ENCODE measurements at places on chromosomes 1 and 21.

- no peak for DNase-seq
Measured at GRCh38 chr1:45084562-45084961, 72.5 kb downstream of the UROD start.

- DNase-seq: no peak
Measured at GRCh38 chr1:44029260-44029910, 1.9 kb downstream of the SLC6A9 start.

DNA sequence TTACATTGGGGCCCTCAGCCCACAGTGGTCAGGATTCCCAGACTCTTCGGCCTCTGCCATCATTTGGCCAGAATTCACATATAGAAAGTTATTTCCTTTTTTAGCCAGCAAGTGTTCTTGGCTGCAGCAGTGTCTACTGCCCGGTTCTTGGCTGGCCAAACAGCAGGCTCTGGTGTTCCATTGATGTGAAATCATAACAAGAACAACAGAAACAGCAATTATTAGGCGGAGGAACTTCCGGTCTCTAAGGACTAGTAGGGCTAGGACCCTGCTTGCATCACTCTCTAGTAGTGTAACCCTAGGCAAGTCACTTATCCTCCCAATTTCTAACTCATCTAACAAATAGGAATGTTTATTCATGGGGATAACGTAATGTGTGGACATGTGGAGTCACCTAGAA, 8.7 kb upstream of the GJA5 start:
- no peak for DNase-seq

DNA sequence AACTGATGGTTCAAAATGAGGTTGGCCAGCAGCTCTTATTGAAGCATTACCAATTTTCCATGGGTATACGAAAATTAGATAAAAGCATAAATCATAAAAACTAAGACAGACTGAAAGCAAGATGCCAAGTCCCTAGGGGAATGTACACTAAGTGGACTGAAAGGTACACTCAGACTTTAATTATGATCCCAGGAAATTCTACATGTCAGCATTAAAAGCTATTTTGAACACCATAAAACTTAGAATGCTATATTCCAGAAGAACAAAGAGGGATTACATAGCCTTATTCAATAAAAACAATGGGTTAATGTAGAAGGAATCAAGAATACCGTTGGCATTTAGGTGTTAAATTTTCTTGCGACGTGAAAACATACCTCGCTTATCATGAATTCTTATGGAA, 558.5 kb downstream of the LRRIQ3 start:
- DNase-seq: no peak

DNA sequence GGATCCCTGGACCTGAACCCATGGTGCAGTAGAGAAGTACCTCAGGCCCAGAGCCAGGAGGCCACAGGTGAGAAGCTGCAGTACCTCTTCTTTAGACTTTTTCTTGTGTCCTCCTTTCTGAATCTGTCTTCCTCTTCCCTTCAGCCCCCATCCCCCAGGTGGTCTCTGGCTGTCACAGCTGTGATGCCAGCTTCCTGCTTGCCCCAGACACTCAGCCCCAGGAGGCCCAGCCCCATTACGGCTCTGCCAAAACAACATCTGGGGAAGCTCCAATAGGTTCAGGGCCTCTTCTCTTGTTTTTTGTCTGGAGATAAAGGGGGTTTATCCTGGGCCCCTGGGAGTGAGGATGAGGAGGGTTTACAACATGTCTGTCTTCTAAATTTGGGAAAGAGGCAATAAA, 9.5 kb upstream of the BTG2 start:
- no peak for DNase-seq

- no peak for DNase-seq
Measured at GRCh38 chr1:175984057-175984812, 222.9 kb downstream of the COP1 start.

GRCh38 chr21:45835301-45836267, 146.0 kb upstream of the COL6A1 start:
- no peak for DNase-seq

- DNase-seq: no peak
Measured at GRCh38 chr1:244960904-244961303, 96.6 kb upstream of the HNRNPU start.

GRCh38 chr1:30321246-30321910, 402.0 kb downstream of the MATN1 start:
- DNase-seq: no peak

DNA sequence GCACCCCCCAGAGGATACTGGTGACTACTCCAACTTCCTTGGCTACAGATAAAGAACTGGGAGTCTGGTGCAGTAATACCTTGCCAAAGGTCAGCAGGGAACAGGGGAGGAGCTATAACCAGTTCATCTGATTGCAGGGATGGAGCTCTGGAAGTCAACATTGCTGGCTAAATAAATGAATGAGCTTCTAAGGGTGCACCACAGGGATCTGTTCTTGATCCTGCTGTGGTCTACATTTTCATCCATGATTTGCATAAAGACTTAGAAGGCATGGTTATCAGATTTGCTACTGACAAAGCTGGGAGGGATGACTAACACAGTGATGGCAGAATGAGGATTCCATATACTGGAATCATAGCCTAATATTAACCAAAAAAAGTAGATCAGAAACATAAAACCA, 18.3 kb downstream of the PLEKHA6 start:
- DNase-seq: no peak

DNA sequence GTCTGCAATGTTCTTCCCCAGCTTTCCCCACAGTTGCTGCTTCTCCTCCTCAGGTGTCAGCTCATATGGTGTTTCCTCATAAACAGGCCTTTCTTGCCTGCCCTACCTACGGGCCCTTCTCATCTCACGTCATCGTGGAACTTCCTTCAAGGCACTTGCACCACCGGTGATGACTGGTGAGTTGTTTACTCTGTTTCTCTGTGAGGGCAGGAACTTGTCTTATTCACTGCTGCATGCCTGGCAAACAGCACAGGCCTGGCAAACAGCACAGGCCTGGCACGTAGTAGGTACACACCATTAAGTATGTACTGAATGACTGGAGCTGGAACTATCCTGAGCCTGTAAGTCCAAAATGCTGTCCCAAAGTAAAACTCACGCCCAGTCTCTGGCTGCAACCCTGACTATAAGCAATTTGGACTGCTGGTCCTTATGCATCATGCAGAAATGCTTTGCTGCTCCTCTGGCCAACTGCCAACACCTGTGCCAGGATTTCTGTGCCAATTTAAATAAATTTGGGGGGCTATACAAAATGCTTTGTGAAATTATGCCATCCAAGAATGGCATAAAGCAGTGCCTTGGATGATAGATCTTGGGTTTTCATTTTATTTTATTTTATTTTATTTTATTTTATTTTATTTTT, 25.7 kb downstream of the STK40 start:
- DNase-seq: no peak

- DNase-seq: no peak
Measured at GRCh38 chr1:27959792-27960603, at the start of gene XKR8. Gene XKR8, plus strand, starts transcription at chr1:27959973. Its CDS starts 97 bp downstream, at chr1:27960070.

DNA sequence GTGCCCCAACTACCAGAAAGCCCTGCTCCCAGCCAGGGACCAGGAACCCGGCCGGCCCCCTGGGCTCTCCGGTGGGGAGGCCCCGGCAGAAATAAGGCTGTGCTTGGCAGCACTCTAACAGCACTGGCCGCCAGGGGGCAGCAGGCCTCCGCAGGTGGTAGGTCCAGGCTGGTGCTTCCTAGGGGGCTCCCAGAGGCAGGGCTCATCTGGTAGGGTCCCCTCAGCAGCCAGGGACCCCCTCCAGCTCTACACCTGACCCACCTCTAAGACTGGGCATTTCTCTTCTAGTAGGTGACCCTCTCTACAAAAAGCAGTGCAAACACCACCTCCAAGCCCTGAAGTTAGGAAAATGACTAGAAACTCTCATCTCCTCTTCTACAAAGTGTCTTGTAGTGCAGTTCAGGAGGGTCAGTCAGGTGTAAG, 85.6 kb downstream of the STUM start:
- DNase-seq: no peak

- DNase-seq: peak; percentile 64
Measured at GRCh38 chr1:59549903-59550302, 253.0 kb downstream of the FGGY start.

DNA sequence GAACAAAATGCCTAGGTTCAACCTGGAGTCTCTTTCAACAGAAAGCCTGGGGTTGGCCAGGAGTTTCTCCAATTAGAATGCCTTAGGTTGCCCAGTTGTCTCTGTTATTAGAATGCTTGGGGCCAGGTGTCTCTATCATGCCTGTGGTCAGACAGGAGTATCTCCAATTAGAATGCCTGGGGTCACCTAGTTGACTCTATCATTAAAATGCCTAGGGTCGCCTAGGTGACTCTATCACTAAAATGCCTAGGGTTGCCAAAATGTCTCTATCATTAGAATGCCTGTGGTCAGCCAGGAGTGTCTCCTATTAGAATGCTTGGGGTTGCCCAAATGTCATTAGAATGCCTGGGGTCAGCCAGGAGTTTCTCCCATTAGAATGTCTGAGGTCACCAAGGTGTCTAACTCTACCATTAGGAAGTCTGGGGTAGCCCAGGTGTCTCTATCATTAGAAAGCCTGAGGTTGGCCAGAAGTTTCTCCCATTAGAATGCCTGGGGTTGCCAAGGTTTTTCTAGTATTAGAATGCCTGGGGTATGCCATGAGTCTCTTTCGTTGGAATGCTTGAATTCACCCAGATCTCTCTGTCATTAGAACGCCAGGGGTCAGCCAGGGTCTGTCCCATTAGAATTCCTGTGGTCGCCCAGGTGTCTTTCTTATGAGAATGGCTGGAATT, 57.9 kb downstream of the RNF187 start:
- DNase-seq: no peak

DNA sequence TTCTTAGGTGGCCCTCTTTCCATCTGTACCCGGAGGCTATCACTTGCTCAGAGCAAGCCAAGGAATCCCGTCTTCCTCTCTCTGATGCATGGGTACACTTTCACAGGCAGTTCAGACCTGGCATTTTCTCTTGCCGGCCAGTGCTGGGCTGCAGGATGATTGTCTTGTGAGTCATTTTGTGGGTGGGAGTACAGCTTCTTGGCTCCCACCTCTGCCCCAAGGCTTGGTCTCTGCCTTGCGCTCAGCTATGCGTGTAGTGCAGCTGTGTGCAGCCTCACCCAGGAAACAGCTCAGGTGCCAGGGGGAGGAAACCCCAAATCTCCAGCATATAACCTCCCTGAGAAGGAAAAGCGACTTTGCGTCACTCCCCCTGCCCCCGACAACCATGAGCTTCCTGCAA, 3.9 kb upstream of the AJAP1 start:
- DNase-seq: no peak

GRCh38 chr21:44713846-44714245, 2.5 kb upstream of the TSPEAR start:
- DNase-seq: no peak

GRCh38 chr1:11525516-11525915, 46.6 kb downstream of the DISP3 start:
- no peak for DNase-seq

GRCh38 chr1:165228676-165229075, 127.8 kb downstream of the LMX1A start:
- no peak for DNase-seq

DNA sequence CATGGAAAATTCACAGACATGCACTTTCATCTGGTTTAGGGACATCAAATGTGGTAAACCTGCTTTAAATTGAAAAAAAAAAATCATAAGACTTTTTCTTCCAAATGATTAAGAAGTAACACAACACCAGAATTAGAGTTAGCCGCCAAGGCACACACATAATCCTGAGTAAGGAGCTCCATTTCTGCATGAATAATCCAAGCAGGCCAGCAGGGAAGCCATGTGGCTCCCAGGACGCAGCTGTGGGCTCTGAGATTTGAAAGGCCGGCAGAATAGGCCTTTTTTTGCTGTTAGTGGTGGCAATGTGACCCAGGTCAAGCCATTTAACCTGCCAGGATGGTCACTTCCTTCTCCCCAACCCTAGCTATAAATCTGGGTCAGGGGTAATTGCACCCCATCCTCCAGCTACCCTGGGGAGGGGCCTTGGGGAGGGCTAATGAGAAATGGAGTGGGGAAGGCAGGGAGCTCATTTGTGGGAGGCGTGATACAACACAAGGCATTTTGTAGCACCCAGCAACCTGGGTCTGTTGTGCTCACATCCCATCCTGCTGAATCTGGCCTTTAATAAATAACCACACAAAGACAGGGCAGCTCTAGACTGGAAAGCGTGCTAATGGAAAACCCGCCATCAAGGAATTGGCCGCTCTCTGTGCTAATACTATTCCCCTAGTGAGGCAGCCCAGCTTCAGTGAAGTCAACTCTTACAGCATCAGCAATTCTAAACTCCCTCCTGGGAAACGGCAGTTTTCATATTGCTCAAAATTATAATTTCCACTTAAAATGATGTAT, 178.5 kb downstream of the RHOU start:
- DNase-seq: no peak

DNA sequence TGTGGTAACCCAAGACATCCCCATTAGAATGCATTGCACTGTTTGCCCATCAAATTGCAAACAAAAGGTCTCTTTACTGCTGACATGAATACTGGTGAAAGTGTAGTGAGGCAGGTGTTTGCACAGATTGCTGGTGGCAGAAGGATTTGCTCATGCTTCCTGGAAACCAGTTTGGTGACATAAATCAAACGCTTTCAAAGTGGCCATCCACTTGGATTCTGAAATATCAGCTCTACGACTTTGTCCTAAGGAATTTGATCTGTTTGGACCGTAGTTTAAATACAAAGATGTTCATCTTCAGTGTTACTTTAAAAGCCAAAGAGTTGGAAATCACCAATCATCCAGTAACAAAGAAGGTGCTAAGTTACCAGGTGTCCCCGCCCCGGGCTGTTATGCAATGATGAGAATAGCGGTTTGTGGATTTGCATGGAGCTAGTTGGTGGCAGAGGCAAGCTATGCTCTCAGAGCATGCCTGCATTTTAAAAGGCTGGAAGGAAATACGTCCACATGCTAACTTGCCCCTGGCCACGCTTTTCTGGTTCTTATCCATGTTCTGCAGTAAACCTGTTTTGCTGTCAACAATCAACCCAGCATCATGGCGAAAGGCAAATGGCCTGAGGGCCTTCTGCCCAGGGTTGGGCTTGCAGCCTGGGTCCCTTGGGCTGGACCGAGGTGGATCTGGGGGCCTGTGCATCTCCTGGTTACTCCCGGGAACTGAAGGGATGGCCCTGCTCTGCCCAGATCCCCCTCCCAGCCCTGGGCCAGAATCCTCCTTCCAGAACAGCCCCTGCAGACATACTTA, 49.2 kb downstream of the UMODL1 start:
- DNase-seq: no peak

GRCh38 chr21:36628106-36628505, 70.8 kb upstream of the SIM2 start:
- DNase-seq: no peak

DNA sequence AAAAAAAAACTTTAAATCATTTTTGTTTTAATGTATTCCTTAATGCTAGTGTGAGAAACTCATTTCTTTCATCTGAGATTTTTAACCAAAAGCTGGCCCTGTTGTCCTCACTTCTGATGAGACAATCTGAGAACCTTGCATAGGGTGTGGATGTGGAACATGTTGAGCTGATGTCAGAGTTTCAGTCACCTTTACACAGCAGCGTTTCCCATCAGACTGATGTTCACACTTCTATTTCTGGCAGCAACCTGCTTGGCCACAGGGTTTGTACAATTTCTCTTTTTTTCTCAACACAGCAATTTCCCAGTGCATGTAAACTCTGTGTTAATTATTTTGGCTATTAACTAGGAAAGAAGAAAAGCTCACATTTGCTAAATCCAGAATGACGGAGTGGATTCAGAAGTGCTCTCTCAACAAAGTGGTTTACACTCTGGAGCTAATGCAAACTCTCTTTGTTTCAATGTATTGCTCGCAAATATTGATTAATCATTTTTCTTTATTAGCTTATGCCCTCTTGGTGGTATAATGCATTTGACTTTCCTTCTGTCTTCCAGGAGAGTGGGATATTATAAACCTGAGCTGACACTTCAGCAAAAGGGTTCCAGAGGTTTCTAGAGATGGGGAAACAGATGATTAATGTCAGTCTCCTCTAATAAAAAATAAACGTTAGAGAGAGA, 70.5 kb upstream of the HSPA13 start:
- DNase-seq: no peak

All from GM04503 (cell line).